ENCODE measurements at places on chromosomes 5 and 9. TPM values are rescaled to one million over a fixed set of nuclear protein-coding genes. Genes with fewer than 3 reads are reported as not detected.

AQP7 gene
- not detected for total RNA-seq

PCDHB5 gene
- total RNA-seq, result not detected

CDH9 gene
- total RNA-seq, result not detected

DUSP1 gene
- 5.0 TPM for total RNA-seq

CCNI2 gene
- total RNA-seq, result 3.4 TPM

SHC3 gene
- total RNA-seq, result 0.03 TPM

GFI1B gene
- total RNA-seq, result not detected

NMUR2 gene
- not detected for total RNA-seq

REEP5 gene
- 61.2 TPM for total RNA-seq

IFNB1 gene
- total RNA-seq, result not detected

ECM2 gene
- 0.08 TPM for total RNA-seq

NDUFA8 gene
- total RNA-seq, result 59.1 TPM

- DNase-seq, result no peak
Measured at GRCh38 chr5:148085977-148086705, 22.4 kb downstream of the SPINK5 start.

GRCh38 chr5:90802474-90803317, 244.1 kb downstream of the ADGRV1 start:
- DNase-seq, result no peak

DNA sequence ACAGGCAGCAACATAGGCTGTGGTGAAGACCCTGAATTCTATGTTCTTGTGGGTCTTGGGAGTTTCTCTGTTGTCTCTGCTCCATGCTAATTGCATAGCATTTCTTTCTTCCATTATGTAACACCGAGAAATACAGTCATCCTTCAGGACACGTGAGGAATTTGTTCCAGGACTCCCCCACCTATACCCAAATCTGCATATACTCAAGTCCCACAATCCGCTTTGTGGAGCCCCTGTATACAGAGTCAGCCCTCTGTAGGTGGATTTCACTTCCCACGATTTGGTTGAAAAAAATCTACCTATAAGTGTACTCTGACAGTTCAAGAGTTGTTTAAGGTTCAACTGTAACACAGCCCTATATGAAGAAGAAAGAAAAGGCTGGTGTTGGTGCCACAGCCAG, 22.1 kb downstream of the ANKRD33B start:
- DNase-seq, result no peak

DNA sequence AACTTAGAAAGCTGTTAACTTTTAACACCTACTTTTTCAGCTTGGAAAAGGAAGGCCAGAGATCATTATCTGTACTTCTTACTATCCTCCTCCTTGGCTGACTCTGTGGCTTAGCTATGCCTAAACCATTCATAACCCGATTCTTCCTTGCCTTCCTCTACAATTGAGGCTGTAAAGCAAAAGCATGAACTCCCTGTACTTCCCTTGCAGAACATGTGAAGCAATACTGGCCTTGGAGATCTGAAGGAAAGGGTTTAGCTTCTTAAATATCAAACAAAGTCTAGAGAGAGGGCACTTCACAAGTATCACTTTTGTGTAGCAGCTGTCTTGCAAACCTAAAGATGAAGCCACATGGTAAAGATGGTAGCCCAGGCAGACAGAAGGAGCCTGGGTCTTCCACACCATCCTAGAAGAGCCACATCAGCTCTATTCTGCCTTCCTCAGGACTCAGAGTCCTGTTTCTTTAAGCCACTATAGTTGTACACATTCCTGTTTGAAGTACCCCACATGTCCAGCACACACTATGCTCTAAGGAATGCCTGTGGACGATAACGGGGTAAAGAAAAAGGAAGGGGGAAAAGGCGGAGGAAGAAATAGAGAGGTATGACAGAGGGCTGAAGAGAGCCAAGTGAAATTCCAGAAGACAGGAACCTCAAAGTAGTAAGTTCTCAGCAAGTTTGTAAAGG, 169.2 kb downstream of the SLIT3 start:
- no peak for DNase-seq

- DNase-seq, result no peak
Measured at GRCh38 chr9:115674091-115674490, 479.5 kb upstream of the PAPPA start.

DNA sequence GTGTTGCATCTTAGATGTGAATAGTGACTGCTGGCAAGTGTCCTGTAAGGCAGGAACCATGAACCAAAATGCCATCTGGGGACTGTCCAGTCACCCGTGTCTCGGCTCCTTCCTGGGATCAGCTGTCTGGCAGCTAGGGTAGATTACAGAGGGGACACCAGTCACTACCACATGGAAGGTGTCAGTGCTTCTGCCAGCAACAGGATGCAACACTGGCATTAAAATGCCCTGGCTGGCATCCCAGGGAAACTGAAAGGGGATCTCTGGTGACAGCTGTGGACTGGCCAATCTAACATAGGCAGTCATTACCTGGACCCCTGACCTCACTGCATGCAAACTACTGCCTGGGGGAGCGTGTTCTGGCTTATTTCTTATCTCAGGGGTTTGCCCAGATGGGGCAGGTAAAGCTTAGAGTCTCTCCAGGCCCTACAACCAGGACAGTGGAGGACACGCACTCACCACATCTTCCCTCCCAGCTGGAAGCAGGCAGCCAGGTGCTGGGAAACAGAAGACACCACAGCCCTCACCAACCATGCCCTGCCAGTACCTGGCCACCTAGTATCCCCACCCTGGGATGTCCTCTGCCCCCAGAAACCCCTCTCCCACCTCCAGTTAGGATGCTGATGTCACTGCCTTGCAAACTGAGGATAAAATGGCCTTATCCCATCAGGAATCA, 83.8 kb downstream of the SEMA4D start:
- no peak for DNase-seq

DNA sequence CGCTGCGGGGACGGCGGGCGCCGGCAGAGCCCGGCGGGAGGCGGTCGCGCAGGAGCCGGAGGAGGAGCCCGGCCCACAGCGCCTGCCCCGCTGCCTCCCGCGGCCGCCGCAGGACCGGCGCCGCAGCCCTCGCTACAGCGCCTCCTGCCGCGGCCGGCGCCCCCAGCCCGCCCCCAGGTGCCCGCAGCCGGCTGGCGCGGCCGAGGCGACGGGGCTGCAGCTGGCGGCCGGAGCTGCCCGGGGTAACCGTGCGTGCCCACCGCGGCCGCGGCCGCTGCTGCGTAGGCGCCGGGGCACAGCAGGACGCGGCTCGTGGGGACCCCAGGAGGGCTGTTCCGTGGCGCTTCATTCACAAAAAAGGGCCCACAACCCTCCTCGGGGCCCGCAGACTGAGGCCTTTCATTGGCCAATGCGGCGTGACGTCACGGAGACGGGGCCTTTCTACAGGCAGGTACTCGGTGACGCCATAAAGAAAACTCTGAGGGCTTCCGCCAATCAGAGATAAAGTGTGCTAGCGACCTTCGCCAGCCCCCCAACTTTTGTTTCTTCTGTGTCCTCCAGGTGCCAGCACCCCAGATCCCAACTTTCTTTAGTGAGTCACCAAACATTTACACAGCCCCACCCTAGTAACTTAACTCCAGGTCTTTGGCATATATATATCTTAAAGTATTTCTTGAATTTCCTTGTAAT, at the start of gene CDC14B:
Gene CDC14B (minus strand): TSS at position 353 of the 690 bp plus-strand sequence. CDS start 465 bp downstream, outside the sequence.
- DNase-seq, result no peak

GRCh38 chr5:135229679-135230132, 169.3 kb downstream of the MACROH2A1 start:
- no peak for DNase-seq

DNA sequence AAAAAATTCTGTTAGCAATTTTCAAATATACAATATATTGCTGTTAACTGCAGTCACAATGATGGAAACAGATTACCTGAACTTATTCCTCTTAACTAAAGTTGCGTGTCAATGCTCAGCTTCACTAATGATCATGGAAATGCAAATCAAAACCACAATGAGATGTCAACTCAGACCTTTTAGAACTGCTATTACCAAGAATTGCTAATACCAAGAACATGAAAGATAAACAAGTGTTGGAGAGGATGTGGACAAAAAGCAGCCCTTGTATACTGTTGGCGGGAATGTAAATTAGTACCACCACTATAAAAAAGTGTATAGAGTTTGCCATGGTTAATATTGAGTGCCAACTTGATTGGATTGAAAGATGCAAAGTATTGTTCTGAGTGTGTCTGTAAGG, 1409.7 kb upstream of the CDH18 start:
- no peak for DNase-seq

- no peak for DNase-seq
Measured at GRCh38 chr9:89814340-89815040, 209.7 kb downstream of the GADD45G start.

DNA sequence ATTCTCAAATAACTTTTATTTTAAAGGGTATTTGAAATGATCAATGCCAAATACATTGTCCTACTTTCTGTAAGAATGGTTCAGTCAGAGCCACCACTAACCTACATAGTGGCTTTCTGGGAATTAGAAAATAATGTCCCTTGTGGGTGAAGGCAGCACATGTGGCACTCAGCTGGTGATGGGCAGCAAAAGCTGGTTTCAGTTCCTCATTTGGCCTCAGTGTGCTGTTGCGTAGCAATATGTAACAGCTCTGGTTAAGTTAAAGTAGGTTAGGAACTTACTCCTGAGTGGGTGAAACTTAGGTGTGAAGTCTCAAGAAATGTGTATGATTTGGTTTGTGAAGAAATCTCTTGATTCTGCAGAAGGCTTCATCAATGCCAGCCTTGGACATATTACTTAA, 99.6 kb upstream of the SPEF2 start:
- peak; percentile 70 for DNase-seq

- peak; percentile 32 for DNase-seq
Measured at GRCh38 chr9:33458444-33458843, 11.1 kb upstream of the AQP3 start.

GRCh38 chr5:89064054-89064453, 181.1 kb upstream of the MEF2C start:
- no peak for DNase-seq
